Stimulated activated CD8-positive, alpha-beta memory T cell treated with anti-CD3 and anti-CD28 coated beads, Interleukin-2, amount 100 ng/mL, for 1 hour (primary cell): ENCODE measurements at places on chromosomes 4 and X.

GRCh38 chr4:188132232-188132631 is 7.0 kb upstream of the TRIML1 start:
- no peak for DNase-seq

DNA sequence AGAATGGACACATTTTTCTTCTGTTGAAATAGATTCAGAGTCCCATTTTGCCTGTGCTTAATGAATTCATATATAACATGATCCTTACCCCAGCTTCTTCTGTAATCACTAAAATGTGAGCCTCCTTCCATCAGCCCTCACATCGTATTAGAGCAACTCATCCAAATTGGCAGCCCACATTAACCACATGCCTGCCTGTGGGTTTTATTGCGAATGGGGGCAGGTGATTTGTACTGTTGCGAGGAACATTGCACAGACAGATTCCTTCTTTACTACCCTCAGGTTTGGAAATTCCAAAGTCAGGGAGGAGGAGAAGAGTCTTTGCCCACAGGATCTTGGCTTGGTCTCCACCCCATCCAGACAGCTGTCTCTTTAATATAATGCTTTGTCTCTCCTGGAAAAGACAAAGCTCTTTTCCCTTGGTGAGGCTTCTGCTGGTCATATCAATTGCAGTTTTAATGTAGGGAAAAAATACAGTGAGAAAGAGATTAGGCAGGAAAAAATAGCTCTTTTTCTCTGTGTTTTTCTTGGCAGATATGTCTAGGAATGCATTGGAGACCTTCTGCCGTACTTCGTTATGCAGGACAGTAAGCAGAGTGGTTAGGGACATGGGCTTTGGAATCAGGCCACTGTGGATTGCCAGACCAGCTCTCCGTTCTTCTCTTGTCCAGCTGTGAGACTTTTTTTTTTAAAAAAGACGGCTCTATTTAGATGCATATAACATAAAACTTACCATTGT is 371.2 kb downstream of the AFF2 start:
- no peak for DNase-seq

DNA sequence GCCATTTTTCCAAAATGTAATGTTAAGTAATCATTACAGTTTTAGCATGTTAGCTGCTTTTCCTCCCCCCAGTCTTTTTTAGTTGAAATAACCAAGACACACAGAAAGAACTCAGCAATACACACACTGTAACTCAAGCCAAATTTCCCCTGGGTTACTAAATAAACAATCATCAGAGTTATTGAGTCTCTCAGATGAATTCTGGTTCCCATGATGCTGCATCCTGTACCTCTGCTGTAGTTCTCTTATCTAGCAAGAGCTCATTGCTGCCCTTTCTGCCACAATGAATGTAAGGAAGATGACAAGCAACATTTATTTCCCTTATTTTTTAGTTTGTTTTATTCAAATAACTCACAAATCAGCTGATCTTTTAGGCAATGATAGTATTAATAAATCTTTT is 185.1 kb downstream of the ARHGAP6 start:
- no peak for DNase-seq

DNA sequence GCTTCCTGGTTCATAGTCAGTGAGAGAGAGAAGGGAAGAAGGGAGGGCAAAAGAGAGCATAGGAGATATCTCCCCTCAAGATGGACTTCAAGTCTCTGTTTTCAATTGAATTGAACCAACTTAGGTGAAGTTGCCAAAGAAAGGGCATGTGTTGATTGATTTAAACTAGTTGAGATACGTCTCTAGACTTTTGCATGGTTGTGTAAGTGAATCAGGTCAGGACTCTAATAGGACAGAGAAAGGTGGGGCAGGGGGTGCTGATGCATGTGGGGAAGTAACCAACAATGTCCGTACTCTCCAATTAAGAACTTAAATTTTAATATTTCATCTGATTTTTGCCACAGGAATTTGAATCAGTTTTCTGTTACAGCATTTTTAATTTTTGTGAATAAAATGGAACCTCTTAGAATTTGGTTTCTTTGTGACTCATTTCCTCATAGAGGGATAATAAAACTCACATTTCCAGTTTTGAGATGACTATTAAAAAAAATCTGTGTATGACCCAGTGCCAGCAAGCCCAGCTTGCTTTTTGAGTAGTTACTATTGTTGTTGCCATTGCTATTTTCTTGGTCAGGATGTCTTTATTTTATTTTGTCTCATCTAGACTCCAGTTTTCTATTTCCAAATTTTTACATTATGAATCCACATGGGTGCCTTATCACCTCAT is 37.3 kb downstream of the SLIT2 start:
- DNase-seq: no peak

- DNase-seq: no peak
Observed at GRCh38 chr4:159777689-159778088, 674.8 kb downstream of the RAPGEF2 start.

GRCh38 chr4:75997946-75998345 is 7.2 kb upstream of the SDAD1 start:
- no peak for DNase-seq

- no peak for DNase-seq
Observed at GRCh38 chrX:32084757-32085156, 1012.9 kb upstream of the FTHL17 start.

DNA sequence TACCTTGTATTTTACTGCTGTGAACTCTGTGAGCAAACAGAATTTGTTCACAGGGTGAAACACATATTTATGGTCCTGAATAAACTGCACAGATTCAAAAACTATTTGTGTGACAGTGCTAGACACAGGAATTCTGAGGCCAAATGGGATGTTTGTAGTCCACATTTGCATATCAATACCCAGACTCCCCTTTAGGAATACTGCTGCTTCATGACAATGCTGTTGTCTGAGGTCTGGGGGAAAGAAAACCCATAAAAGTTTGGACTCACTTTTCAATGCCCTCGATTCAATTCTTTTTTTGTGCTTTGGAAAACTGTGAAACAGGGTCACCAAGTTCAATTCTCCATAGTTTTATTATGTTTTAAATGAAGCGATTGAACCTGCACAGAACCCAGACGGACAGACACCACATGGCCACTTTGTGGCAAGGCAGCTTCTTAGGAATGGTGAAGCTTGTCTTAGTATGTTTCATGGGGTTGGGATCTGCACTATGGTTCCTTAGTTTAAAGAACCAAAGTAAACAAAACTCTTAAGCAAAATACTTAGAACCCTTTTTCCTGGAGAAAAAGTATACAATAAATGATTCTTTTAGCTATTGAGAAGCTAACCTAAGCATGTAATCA is 92.3 kb upstream of the MAD2L1 start:
- no peak for DNase-seq

- DNase-seq: no peak
Observed at GRCh38 chr4:39699687-39700409, 1.9 kb downstream of the UBE2K start.

DNA sequence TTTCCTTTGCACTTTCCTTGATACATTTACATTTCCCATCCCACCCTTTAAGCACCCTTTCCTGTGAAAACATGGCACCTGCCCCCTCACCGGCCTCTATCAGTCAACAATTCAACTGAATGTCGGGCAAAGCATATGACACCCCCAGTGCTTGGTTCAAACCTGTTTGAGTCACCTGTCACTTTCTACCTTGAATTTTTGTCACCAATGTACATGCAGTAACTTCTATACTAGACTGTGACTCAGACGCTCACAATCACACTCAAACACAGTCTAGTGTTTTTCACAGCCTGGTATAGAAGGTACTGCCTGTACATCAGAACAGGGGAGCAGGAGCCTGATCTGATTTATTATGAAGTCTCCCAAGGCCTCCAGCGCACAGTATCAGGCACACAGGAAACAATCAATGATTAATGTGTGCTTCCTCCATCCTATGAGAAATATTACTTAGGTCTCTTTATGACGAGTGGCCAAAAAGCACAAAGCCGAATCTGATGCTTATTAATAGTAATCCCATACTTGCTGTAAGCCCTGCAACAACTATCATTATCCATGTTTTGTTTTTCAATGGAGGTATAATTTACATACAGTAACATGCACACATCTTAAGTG is 49.2 kb upstream of the FAM9C start:
- no peak for DNase-seq

DNA sequence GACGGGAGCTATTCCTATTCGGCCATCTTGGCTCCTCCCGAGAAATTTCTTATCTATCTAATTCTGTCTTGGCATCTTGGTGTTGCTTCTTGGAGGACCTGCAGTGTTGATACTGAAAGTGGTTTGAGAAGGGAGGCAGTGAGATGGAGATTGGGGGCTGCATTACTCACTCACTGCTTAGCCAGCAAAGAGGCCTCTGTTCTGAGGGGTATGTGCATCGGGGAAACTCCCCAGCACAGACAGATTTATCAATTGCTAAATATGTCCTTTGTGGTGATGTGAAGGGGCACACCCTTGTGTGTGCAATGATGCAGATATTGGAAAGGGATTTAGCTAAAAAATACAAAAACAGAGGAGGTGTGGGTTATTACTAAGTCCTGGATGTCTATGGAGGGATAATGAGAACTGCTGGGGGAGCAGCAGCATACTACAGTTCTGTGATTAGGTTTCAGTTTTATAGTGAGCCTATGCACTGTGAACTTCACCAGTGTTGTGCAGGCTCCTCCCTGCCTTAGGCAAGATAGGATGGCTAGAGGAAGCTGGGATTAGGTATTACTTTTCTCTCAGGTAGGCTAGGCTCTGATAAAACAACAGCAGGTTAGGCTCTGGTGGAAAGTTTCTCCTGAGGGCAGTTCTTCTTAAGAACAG is 279.0 kb downstream of the HS3ST1 start:
- no peak for DNase-seq
